Brain (organoid and tissue), 16 donors: ENCODE measurements at places on chromosomes 7 and 10.
A peak's percentile ranks its signal among the peaks of the same experiment; 100 is the strongest.

GRCh38 chr10:100816671-100817070 lies 71.3 kb downstream of the PAX2 start:
- peak; percentile 39 for DNase-seq

DNA sequence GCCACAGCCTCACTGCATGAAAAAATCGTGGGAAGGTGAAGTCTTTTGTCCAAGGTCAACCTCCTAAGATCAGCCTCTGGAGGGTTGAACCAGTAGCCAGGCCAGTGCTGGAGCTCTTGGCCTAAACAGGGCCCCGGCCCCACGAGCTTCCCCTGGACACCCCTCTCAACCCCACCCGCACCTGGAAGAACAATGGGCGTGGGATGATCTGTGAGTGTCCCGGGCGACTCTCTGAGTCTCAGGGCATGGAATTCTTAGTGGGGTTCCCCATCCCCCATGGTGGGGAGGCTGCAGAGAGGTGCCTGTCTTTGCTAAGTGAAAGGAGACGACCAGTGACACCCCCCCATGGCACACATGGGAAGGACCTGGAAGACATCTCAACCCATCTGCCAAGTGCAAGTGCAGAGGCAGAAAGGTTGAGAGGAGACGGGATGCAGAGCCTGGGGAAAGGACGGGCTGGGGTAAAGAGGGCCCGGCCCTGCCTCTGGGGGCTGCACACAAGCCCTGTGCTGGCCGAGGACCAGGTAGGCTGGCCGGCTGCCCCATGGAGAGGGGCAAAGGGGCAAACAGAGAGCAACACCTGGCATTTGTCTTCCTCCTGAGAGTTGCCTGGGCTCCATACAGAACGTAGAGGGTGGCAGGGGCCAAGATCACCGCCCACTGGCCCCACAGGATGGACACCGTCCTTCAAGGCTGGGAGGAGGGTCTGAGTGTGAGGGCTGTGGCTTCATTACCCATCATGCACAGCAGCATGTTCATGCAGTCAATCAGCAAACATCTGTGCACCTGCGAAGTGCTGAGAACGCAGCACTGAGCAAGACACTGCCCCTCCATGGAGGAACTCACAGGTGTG lies 163.0 kb upstream of the PPP2R2D start:
- no peak for DNase-seq

GRCh38 chr10:110268971-110269370 lies 35.7 kb downstream of the SMNDC1 start:
- peak; percentile 32 for DNase-seq

DNA sequence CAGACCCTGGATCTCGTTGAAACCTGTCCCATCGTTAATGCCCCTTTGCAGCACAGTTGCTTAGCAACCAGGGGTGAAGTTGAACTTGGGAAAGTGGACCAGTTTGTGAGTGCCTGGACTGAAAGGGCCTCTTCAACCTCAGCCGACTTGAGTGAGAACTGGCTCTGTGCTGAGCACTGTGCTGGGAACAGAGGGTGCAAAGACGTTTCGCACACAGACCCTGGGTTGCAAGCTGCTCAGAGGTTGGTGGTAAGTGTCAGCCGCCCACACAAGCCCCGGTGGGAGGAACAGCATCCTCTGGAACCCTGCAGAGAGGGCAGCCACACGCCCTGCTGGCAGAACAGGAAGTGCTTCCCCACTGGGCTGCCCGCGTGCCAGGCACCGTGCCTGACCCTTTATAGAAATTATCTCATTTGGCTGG lies 89.2 kb downstream of the CARD11 start:
- no peak for DNase-seq

DNA sequence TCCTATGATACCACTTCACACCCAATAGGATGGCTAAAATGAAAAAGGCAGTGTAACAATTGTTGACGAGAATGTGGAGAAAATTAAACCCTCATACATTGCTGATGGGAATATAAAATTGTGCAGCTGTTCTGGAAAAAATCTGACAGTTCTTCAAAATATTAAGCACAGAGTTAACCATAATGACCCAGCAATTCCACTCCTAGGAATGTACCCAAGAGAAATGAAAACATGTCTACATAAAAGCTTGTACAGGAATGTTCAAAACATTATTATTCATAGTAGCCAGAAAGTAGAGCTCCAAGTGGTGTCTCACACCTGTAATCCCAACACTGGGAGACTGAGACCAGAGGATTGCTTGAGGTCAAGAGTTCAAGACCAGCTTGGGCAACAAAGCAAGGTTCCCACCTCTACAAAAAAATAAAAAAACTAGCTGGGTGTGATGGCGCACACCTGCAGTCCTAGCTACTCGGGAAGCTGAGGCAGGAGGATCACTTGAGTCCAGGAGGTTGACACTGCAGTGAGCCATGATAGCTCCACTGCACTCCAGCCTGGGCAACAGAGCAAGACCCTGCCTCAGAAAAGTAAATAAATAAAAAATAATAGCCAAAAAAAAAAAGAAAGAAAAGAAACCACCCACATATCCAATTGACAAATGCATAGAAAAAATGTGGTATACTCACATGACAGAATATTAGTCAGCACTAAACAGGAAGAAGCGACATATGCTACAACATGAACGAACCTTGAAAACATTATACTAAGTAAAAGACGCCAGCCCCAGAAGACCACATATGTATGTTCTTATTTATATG lies 5.0 kb downstream of the RHEB start:
- DNase-seq = no peak

DNA sequence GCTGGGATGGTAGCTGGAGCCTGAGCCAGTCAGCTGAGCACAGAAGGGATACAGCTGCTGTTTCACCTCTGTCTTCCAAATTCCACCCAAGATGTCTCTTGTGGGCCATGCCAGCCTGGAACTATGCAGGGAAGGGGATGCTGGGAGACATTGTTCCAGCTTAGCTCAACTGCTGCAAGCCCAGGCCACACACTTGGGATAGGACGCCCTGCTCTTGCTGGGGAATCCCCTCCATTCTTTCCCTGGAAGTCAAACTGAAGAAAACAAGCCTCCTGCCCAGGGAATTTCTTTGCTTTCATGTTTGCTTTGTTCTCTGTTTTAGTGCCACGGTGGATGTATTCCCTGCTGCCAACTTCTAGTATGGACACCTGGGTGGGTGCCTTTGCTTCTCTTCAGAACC lies 55.2 kb upstream of the CDK13 start:
- DNase-seq = no peak

GRCh38 chr10:15348579-15348978 lies 22.5 kb downstream of the FAM171A1 start:
- DNase-seq = no peak

GRCh38 chr7:36280840-36281812 lies 108.5 kb upstream of the ANLN start:
- peak; percentile 71 for DNase-seq

GRCh38 chr7:124550036-124550435 lies 215.6 kb downstream of the GPR37 start:
- DNase-seq = no peak

DNA sequence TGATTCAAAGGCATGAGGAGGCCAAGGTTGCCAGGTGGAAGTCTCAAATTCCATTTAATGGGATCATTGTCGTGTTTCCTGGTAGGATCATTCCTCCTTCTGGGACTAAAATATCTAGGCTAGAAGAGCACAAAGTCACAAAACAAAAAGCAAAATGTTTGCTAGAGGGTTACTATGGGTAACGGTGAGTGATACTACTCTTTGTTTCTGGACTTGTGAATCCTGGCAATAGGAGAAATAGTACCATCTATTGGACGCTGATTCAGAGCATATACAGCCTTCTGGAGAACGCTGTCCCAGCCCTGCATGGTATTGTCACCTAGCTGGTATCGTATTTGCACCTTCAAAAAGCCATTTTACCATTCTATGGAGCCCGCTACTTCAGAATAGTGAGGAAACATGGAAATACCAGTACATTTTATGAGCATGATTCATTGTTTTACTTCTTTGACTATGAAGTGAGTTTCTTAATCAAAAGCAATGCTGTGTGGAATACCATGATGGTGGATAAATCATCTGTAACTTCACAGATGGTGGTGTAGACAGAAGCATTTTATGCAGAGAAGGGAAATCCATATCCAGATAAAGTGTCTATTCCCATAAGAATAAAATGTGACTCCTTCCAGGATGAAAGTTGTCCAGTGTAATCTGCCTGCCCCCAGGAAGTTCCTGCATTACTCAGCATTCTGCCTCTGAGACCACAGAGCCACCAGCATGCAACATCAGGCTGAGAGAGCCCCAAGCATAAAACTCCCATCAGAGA lies 361.0 kb downstream of the ETV1 start:
- DNase-seq = no peak

DNA sequence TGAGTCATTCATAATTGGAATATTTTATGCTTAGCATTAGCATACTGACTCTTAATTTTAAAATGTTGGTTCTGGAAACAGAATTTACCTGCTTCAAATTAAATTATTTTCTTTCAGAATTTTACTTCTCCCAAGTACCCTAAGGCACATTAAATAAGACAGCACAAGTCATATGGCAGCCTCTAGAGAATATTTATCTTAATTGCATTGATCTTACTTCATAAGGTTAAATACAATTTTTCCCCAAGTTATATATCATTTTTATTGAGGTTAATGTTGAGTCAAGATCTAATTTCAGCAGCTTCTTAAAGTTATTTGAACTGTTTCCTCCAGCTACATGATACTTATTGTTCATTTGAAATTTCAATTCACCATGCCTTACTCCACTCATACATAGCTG lies 123.1 kb upstream of the IMMP2L start:
- peak; percentile 15 for DNase-seq

DNA sequence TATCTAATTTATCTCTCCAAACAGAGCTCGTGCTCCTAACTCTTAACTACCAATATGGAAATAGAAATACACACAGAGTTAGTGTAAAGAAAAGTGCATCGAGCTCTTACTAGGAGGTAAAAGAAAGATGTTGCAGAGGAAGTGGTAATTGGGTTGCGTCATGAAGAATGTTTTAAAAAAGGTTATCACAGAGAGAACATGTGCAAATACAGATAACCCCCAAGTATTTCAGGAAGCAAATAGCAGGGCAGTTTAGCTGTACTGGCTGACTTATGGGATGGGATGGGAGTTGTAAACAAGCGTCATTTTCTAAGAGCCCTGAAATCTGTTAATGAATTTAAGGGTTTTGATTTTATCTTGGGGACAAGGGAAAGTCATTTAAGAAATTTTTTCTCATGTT lies 153.9 kb downstream of the AGMO start:
- DNase-seq = no peak

- DNase-seq = no peak
Observed at GRCh38 chr7:6487184-6487545, 39.4 kb upstream of the DAGLB start.

DNA sequence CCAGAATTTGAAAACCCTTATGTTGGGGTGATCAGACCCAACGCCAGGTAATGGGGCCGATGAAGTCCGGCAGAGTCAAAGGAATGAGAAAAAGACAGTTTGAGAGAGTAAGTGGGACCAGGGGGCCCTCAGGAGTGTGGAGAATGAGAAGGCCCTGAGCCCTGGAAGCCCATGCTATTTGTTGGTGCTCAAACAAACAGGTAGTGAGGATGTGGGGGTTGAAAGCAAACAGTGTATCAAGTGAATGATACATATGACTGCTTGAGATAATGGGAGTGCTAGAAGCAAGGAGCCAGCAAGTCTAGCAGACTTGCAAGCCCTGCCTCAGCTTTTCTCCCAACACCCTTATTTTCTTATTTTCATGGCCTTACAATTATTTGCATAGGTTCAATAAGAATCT lies 11.2 kb upstream of the SEPTIN14 start:
- no peak for DNase-seq

DNA sequence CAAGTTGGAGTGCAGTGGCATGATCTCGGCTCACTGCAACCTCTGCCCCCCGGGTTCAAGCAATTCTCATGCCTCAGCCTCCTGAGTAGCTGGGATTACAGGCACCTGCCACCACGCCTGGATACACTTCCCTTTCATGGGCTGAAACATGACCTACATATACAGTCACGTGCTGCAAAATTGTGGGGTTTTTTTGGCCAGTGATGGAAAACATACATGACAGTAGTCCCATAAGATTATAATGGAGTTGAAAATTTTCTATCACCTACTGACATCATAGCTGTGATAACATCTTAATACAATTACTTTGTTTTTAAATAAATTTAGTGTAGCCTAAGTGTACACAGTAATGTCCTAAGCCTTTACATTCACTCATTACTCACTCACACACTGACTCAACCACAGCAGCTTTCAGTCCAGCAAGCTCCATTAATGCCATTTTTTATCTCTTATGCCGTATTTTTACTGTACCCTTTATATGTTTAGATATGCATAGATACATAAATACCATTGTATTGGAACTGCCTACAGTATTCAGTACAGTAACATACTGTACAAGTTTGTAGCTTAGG lies 79.9 kb upstream of the TMEM196 start:
- DNase-seq = no peak

GRCh38 chr10:119969609-119970008 lies 77.1 kb downstream of the SEC23IP start:
- DNase-seq = no peak

DNA sequence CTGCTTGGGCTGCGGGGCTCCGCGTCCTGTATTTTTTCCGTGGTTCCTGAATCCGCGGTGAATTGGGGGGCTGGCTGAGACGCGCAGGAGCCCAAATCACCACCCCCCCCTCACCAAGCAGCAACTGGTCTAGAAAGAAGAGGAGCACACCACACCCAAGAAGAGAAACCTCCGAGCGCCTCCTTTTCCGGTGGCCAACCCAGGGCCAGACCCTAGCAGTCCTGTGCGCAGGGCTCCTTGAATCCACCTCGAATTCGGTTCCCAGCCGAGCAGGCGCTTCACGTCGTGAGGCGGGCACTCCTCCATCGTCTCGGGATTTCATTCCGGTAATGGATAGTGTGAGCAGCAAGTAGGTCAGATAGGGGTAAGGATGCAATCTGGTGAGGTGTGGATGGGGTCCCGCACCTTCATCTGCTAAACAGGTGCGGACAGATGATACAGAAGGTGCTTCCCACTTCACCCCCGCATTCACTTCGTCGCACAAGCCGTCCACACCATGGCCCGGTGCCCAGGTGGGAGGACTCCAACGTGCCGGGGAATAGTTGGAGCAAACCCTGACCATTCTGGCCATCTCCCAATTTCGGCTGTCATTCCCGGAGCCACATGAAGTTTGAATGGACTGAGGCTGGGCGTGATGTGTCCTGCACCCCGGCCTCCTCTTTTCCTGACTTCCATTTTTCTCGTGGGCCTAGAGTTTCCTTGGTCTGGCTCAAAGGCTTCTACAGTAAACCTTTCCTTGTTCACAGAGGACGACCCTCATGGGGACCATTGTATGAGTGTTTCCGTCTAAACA lies 19.8 kb upstream of the ZNF273 start:
- DNase-seq = no peak

GRCh38 chr7:90111-91063 lies 102.0 kb upstream of the FAM20C start:
- no peak for DNase-seq

GRCh38 chr7:113487925-113488731 lies 369.8 kb upstream of the SMIM30 start:
- DNase-seq = no peak

DNA sequence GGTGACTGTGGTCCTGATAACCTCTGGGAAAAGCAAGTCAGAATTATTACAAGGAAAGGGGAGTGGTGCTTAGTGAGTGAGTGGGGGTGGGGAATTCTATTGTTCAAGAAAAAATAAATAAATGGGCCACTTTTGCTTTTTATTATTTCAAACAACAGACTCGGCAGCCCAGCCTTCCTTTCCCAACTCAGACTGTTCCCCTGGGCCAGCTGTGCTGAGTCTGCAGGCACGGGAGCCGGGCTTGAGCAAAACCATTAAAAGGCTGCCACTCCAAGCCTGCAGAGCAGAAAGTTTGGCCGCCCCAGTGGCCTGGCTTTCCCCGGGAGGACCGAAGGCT lies 90.0 kb downstream of the PLXNA4 start:
- DNase-seq = no peak

- DNase-seq = peak; percentile 83
Observed at GRCh38 chr10:59709395-59710125, at the start of gene SLC16A9. Gene SLC16A9 (minus strand): TSS chr10:59709850. CDS start chr10:59684291, 25,559 bp downstream.

GRCh38 chr10:9311702-9312499 lies 1257.4 kb downstream of the GATA3 start:
- no peak for DNase-seq
